ENCODE measurements at places on chromosomes 2 and 18.

DNA sequence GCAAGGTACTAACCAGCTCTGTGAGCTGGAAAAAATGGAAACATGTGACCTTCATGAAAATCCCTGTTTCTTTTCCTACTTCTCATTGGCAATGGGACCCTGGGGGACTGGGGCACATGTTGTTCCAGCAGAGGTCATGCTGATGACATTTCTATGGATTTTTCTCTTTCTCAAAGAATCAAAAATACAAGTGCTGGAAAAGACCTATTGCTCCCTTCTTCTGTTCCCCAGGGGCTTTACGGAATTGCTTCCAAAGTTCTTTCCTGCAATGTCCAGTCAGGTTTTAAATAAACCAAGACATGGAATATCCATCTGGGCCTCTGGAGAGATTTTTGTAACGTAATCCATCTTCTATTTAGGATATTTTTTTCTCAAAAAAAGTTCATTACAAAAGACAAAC lies 1006.1 kb upstream of the CELF4 start:
- no peak for DNase-seq

- DNase-seq, result no peak
Measured at GRCh38 chr18:35027206-35027605, 14.0 kb upstream of the MAPRE2 start.

- no peak for DNase-seq
Measured at GRCh38 chr18:54948350-54948837, 10.9 kb downstream of the CCDC68 start.

- DNase-seq, result no peak
Measured at GRCh38 chr2:106570316-106570715, 83.2 kb downstream of the CD8B2 start.

- no peak for DNase-seq
Measured at GRCh38 chr2:237134321-237135230, 48.9 kb downstream of the COPS8 start.

GRCh38 chr2:99806758-99807157 lies 316.9 kb upstream of the REV1 start:
- no peak for DNase-seq

- no peak for DNase-seq
Measured at GRCh38 chr18:60146220-60146960, 226.2 kb downstream of the MC4R start.

- no peak for DNase-seq
Measured at GRCh38 chr18:10270151-10270571, 184.3 kb upstream of the APCDD1 start.

All from forelimb muscle (tissue), 1 donor.